ENCODE measurements at places on chromosomes 3 and 15.

DNA sequence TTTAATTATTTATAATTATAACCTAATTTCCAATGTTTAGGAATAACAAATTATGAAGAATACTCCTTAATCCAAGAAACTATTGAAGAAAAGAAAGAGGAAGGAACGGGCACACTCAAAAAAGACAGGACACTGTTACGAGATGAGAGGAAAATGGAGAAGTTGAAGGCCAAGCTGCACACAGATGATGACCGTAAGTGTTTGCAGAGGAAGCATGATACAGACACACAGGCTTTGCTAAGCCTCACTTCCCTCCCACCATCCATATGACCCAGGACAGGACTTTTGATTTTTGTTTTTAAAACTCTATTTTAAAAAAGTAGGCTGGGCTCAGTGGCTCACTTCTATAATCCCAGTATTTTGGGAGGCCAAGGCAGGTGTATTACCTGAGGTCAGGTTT is 389.4 kb upstream of the TPM1 start:
- no peak for DNase-seq

DNA sequence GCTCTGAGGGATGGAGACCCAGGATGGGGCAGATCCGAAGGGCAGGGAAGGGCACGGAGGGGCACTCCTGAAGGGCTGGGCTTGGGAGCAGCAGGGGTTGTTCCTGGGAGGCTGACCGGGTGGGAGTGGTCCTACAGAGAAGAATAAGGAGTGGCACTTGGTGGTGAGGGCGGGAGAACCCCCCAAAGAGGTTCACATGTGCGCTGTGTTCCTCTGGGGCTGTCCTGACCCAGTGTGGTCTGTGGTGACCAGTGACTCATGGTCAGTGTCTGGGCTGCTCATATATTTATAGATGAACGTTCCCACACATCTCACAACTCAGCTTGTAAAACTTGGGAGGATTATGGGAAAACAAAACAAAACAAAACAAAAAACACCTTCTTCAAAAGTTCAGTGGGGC is 10.0 kb downstream of the TRPM1 start:
- DNase-seq: no peak

GRCh38 chr3:174215456-174215855 is 643.7 kb upstream of the NAALADL2 start:
- DNase-seq: no peak

DNA sequence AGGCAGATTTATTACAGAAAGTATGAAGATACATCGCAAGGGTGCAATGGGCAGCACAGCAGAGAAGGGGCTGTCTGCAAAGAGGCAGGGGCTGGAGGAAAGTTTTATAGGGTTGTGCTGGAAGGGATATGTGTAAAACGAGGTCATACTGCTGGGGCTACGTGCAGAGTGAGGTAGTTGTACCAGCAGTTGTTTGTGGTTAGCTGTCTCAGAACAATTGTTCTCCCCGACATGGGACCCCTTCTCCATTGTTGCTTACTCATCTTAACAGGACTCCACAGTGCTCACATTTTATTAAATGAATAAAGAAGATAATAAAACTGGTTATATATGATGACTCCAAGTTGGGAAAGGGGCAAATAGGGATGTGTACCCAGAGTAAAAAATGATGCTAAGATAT is 49.4 kb downstream of the GTPBP8 start:
- DNase-seq: no peak

GRCh38 chr3:171315101-171315500 is 145.1 kb downstream of the TNIK start:
- DNase-seq: no peak

- no peak for DNase-seq
Measured at GRCh38 chr15:95168951-95169431, 937.6 kb downstream of the MCTP2 start.

- DNase-seq: no peak
Measured at GRCh38 chr3:182957676-182958266, 22.6 kb downstream of the DCUN1D1 start.

DNA sequence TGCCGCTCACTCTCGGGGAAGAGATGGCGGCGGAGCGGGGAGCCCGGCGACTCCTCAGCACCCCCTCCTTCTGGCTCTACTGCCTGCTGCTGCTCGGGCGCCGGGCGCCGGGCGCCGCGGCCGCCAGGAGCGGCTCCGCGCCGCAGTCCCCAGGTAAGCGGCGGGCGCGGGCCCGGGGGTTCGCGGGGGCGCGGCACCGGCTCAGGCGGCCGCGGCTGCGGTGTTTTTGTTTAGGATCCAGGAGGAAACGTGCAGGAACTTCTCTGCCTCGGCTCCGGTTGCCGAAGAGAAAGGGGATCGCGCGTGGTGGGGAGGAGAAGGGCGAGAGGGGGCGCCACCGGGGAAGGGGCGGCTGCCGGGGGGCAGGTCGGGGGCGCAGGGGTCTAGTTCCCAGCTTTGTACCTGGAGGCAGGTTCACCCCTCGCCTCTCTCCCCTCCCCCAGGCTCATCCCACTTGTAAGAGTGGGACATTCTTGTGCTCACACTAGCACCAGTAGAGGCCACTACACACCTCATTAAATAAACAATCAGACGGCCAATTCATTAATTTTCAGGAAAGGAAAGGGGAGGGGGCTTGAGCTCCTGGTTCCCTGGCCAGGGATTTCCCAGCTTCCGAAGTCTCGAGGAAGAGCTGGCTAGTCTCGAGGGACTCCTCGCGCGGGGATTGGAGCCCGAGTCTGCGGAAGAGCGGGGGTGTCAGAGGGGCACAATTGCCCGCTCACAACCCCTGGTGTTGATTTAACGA is 562 bp downstream of the NEO1 start:
- DNase-seq: peak; percentile 90

GRCh38 chr3:107650788-107651187 is 128.0 kb downstream of the BBX start:
- no peak for DNase-seq

DNA sequence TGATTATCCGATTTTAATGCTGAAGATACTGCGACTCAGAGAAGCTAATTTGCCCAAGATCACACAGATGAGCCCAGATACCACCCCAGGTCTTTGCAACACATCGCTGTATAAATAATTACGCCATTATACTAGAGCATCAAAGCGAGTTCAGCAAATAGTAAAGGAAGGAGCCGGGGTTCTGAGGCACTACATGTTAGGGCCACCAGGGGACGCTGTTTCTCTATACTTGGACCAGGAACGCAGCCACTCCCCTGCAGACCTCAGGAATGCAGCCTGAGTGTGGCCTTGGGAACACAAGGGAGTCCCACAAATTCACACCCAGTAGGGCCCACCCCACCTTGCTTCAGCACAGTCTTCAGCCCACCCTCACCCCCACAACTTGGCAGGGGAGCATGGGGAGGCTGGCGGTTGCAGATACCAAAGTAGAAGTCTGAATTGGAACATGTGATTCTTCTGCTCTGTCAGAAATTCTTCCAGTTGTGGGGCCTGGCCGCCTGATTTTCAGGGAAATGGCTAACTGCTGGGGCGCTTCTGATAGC is 57.8 kb upstream of the RYK start:
- peak; percentile 85 for DNase-seq

- DNase-seq: no peak
Measured at GRCh38 chr3:100008081-100008698, 106.1 kb downstream of the FILIP1L start.

GRCh38 chr3:43296565-43296964 is 10.2 kb downstream of the SNRK start:
- no peak for DNase-seq

- no peak for DNase-seq
Measured at GRCh38 chr3:150870406-150870805, 34.8 kb downstream of the MINDY4B start.

Measured in D341Med (cell line).